ENCODE measurements at places on chromosomes 12 and 14.

GRCh38 chr12:33192226-33192625, 247.4 kb downstream of the SYT10 start:
- DNase-seq = no peak

GRCh38 chr12:57896434-57897201, 44.7 kb upstream of the ATP23 start:
- peak; percentile 88 for DNase-seq

DNA sequence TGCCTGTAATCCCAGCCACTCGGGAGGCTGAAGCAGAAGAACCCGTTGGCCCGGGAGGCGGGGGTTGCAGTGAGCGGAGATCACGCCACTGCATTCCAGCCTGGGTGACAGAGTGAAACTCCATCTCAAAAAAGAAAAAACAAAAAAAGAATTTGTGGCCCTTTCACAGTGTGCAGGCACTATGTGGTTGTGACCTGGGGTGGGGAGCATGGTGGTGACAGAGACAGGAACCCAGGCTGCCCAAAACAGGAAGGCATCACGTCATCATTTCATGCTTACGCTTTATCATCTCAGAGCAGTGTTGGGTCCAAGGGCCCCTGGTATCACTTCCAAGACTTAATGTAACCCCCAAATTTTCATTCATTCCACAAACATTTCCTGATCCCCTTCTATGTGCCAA, 175.7 kb upstream of the GSC start:
- DNase-seq = no peak

- DNase-seq = no peak
Measured at GRCh38 chr12:43357141-43357540, 194.9 kb downstream of the ADAMTS20 start.

- DNase-seq = no peak
Measured at GRCh38 chr12:85963326-85963725, 89.2 kb downstream of the NTS start.

Measured in C1 segment of cervical spinal cord (tissue), 14 donors.